ENCODE measurements at places on chromosomes 5 and 9.

GRCh38 chr9:90832261-90832660, 30.6 kb downstream of the SYK start:
- DNase-seq: no peak

DNA sequence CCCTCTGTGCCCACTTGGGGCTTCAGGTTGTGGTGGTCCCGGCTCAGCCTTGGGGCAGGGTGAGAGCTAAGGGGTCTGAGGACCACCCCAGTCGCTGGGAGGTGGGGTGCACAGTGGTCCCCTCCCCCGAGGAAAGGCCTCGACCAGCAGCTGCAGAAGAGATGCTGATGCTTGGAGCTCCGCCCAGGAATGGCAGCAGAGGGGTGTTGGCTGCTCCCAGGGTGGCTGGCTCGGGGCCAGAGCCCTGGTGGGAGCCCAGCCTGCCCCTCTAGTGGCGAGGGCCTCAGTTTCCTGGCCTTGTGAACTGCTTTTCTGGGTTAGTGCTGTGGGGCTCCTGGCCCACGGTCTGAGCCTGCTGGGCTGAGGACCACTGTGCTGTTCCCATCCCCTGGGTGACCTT, 1.2 kb downstream of the DIPK1B start:
- DNase-seq: no peak

DNA sequence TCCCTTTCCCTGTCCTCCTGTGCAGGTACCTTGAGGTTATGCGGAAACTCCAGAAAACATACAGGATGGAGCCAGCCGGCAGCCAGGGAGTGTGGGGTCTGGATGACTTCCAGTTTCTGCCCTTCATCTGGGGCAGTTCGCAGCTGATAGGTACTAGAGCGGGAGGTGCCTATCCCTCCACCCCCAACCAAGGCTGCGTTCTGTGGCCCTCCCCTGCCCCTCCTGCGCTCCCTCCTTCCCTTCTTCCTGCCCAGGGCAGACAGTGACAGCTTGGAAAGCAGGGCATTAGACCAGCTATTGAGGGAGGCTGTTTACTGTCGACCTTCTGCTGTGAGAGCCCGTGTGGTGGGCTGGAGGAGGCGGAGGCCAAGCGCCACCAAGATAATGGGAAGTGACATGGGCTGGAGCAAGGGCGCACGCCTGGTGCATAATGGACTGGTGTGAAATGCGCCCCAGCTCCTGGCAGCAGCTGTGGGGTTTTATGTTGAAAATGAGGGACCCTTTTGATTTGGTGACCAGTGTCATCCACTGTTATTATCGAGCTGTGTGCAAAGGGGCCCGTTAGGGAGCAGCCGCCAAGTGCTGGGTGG, 25.3 kb downstream of the PTPA start:
- DNase-seq: no peak

GRCh38 chr9:76269789-76270188, 124.4 kb downstream of the RFK start:
- DNase-seq: no peak

DNA sequence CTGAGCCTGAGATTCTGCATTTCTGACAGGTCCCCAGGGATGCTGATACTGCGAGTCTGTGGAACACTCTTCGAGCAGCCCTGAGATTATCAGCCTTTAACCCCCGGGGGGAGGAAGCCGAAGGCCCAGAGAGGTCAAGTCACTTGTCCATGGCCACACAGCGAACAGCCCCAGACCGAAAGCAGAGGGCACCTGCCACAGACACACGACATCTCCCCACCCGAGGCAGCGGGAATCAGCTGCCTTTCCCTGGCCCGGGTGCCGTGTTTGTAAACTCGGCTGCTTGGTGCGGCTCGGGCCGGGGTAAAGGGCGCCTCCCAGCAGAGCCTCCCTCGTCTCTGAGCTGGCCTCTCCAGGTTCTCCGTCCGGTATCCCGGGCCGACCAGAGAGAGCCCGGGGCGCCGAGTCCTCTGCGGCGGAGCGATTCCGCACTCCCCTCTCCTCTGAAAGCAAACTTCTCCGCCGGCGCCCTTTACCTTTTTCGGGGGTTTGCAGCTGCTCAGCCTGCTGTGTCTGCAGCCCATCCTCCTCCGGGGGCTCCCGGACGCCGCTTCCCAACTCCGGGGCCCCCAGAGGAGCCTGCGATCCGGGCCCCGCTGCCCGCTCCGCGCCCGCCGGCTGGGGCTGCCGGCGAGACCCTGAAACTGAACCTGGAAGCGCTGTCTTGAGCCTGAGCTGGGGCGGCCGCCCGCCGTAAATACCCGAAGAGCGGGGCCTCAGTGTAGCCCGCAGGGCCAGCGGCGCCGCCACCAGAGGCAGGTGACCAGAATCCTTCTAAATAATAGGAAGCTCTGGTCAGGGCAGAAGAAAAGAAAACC, at the start of gene CCDC69:
TSS of gene CCDC69 (minus strand) at position 646 of the 818 bp plus-strand sequence. CDS start at position 524, 122 bp downstream.
- DNase-seq: peak; percentile 64

DNA sequence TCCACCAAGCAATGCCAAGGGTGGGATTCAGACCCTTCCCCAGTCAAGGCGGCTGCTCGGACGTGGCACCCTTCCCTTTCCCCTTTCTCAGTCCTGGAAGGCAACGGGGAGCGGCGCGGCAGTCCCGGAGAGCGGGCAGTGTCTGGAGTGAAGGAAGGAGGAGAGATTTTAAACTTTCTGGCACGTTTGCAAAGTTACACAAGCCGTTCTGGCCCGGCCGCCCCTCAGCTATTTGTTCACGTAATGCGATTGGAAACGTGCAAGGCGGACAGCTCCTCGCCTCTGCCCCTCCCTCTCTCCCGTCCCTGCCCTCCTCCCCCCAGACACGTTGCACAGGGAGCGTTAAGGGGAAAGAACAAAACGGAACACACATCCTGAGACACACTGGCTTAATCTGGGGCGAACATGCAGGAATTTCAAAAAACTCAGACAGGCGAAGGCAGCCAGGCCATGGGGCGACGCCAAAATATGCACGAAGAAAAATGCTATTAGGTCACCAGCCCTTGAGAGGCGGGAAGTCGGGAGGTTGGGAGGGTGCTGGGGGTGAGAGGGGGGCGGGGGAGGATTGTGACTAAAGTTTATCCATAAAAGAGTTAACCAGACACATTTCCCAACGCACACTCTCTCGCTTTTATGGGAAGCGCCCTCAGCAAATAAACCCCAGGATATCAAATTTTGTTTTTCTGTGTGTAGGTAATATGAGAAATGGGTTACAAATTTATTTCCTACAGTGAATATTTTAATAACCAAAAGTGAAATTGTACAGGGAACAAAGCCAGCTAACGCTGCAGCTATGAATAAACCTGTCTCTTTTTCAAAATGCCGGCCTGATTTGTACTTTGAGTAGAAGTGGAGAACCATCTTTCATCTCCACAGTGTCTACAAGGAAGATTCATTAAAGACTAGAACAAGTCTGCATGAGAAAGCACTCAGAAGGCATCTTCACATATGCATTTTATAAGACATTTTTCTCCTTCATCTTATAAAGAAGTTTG, at the start of gene LOX:
TSS of gene LOX (minus strand) at position 144 of the 995 bp plus-strand sequence. CDS start 274 bp downstream, outside the sequence.
- peak; percentile 66 for DNase-seq

- DNase-seq: no peak
These were observed 5.5 kb upstream of the COL5A1 start for GRCh38 chr9:134636149-134636507.

DNA sequence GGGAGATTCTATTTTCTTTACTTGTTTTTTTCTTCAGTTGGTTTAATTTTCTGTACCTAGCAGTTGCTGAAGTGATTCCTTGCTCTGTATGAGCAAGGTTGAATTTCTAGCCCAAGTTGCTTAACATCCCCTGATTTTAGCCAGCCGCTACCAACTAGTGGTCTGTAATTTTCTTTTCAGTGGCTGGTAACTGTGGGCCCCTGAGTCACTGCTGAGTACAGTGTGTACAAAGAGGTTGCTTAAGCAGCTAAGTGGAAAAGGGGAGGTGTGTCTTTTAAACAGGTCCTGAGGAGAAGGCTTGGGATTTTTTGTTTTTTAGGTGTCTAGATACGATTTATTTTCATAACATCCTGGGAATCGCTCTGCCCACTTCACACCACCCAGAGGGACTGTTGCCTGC, 254.7 kb downstream of the NR3C1 start:
- DNase-seq: no peak

Measured in SK-N-DZ (cell line).